ENCODE measurements at places on chromosomes 3 and 15.

DNA sequence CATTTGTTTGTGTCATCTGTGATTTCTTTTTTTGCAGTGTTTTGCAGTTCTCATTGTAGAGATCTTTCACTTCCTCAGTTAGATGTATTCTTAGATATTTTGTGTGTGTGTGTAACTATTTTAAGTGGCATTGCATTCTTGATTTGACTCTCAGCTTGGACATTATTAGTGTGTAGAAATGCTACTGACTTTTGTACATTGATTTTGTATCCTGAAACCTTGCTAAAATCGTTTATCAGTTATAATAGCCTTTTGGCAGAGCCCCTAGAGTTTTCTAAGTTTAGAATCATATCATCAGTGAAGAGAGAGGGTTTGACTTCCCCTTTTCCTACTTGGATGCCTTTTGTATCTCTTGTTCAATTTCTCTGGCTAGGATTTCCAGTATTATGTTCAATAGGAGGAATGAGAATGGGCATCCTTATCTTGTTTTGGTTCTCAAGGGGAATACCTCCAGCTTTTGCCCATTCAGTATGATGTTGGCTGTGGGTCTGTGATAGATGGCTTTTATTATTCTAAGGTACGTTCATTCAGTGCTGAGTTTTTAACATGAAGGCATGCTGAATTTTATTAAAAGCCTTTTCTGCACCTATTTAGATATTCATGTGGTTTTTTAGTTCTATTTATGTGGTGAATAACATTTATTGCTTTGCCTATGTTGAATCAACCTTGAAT lies 211.7 kb downstream of the MBNL1 start:
- no peak for DNase-seq

GRCh38 chr15:77863491-77864105 lies 213.9 kb downstream of the TBC1D2B start:
- DNase-seq = no peak

- DNase-seq = no peak
Observed at GRCh38 chr15:78968539-78969271, 23.9 kb upstream of the CTSH start.

DNA sequence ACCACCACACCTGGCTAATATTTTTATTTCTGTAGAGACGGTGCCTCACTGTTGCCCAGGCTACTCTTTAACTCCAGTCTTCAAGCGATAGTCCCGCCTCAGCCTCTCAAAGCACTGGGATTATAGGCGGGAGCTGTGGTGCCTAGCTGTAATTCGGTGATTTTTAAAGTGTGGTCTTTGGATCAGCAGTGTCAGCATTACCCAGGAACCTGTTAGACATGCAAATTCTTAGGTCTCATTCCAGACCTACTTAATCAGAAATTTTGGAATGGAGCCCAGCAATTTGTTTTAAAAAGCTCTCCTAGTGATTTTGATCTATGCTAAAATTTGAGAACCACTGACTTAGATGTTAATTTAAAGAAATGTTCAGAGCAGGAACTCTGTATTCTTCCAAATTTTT lies 51.9 kb downstream of the GOLM2 start:
- no peak for DNase-seq

- DNase-seq = no peak
Observed at GRCh38 chr15:100715571-100716455, 113.4 kb downstream of the ASB7 start.

DNA sequence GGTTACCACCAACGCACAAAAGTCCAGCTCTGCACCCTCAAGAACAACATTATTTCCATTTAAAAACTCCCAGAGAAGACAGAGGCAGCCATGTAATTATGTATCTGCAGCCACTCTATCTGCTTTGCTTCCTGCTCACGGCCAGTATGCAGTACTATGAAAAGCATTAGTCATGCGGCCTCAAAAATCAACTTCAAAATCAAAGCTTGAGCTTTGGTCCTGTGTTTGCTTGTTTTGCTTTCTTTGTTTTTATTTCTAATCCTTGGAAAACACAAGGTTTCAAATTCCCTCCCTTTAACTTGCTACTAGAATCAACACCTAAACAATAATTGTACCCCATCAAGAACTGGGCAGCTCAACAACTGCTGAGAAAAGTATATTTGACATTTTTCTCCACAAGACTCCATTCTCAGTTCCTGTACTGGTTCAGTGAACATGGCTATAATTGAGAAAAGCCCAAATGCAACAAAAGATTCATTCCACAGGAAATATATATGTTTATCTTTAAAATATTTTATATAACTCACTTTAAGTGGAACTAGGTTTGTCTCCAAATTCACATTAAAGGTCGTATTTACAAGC lies 37.6 kb downstream of the GBE1 start:
- DNase-seq = no peak

DNA sequence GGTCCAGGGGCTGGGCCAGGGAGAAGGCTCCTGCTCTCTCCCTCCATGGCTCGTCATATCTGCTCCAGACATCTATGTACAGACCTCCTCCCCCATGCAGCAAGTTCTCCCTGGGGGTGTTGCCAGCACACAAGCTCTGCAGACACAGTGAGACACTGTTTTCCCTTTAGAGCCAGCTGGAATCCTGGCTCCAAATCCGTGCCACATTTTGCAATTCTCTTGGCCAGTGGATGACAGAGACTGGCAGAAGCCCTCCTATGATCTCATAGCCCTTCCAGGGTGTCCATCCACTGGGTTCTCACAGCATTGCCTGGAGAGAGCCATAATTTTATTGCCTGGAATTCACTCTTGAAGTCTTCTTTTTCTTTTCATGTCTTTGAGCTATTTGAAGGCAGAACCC lies 203.9 kb downstream of the TLE3 start:
- DNase-seq = no peak

DNA sequence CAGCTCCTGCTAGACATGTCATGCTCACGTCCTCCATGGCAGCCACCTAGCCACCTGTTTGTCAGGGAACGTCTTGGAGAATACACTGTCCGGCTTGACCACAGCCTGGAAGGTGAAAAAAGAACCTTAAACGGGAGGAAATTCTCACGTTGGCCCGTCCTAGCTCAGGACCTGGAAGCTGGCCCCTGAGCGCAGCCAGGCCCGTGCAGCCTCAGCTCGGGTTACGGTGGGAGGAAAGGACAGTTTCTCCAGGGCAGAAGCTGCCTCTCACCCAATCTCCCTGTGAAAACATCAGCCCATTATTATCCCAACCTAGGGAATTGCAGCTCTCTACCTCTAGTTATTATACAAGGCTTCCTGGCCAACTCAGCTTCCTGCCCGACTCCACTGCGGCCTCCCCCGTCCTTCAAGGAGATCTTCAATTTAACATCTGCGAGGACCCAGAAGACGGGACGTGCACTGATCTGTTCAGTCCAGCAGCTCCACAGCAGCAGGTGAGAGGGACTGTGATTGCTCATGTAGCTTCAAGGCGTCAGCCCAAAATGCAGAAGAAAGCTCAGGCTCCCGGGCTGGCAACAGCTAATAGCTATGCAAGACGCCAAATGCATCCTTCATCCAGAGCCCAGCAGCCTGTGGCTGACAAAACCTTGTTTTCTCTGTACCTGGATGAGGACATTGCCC lies 84.7 kb downstream of the ADAMTS17 start:
- DNase-seq = no peak

DNA sequence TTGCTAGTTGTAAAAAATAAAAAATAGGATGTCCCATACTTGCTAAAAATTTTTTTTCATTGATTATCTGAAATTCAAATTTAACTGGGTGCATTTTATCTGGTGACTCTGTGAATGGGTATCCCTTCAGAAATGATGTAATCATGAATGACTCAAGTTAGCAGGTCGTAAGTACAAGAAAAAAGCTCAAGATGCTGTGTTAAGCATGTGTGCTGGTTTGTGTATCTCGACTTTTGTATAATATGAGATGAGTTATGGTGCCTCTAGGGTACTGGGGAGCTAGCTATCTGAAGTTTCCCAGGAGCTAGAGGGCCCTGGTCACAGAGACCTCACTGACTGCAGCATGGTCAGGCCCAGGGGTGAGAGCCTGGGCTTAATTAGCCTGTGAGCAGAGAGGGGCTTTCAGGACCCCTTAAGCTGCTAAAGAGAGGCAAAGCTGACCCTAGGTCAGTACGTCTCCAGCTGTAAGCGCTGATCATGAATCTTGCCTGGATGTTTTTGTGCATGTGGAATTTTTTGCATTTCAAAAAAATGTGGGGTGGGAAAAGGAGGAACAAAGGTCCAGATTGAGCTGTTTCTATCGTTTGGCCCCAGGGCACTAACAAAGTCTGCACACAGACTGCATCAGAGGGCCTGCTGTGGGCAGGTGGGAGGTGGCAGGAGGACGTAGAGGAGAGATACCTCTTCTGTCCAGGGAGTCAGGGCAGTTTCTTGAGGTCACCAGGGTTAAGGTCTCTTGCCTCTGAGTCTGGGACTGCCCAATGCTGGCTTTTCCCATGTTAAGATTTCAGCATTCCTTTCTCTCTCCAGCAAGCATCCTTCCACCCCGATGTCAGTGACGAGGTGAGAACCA lies 233.2 kb upstream of the TPM1 start:
- no peak for DNase-seq

GRCh38 chr3:43296565-43296964 lies 10.2 kb downstream of the SNRK start:
- peak; percentile 67 for DNase-seq

- DNase-seq = no peak
Observed at GRCh38 chr3:32557640-32558352, 12.9 kb downstream of the DYNC1LI1 start.

GRCh38 chr3:175805825-175806224 lies 946.7 kb downstream of the NAALADL2 start:
- DNase-seq = no peak

All from activated CD4-positive, alpha-beta T cell treated with anti-CD3 and anti-CD28 coated beads, Interleukin-2, Interleukin-6, amounts not matched to agents 100 ng/mL and 50 ng/mL, durations not matched to agents 16 hours and 8 hours (primary cell).